Stimulated activated memory B cell treated with anti-CD40 and anti-IgM and Interleukin-4, amounts not matched to agents 10 μg/mL and 1 μg/mL and 100 μg/mL, for 72 hours (primary cell): ENCODE measurements at places on chromosomes 6 and 20.

GRCh38 chr20:13777171-13777601 lies 7.5 kb downstream of the ESF1 start:
- peaks cover 41% of the 10 kb centered on the region for H3K4me1 ChIP-seq
- H3K27ac ChIP-seq: peak overlapping the region; percentile 60
- no peak overlapping the region for H3K4me3 ChIP-seq
- peak; percentile 74 for ATAC-seq
- peaks cover 62% of the 10 kb centered on the region for H3K36me3 ChIP-seq
- H3K27me3 ChIP-seq: no peaks in the 10 kb centered on the region

DNA sequence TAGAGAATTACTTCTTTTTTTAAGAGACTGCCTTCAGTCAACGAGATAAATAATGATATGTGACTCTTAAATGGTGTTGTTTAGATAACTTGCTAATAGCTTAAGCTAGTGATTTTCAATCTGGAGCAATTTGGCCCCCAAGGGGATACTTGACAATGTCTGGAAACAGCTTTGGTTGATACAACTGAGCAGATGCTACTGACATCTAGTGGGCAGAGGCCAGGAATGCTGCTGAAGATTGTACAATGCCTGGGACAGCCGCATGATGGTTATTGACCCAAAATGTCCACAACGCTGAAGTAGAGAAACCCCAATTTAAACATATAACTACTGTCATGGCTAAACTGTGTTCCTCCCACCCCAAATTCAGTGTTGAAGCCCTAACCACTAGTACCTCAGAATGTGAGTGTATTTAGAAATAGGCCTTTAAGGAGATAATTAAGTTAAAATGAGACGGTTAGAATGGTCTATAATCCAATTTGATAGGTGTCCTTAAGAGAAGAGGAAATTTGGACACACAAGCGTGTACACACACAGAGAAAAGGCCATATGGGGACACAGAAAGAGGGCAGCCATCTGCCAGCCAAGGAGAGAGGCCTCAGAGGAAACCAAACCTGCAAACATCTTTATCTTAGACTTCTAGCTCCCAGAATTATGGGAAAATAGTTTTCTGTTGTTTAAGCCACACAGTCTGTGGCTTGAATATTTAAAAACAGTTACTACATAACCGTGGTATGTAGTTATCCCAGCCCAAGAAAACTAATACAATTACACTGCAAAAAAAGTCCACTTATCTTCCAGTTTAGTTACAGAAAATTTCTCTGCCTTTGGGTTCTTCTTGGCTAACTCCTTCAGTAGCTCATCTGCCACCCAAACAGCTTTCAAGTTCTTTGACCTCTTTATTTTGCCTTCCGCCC lies 22.2 kb downstream of the RWDD2A start:
- H3K36me3 ChIP-seq: no peaks in the 10 kb centered on the region
- peak; percentile 85 for ATAC-seq
- no peaks in the 10 kb centered on the region for H3K4me1 ChIP-seq
- H3K27ac ChIP-seq: no peak overlapping the region

GRCh38 chr20:63090682-63091571 lies 84.2 kb upstream of the BHLHE23 start:
- H3K4me3 ChIP-seq: no peak overlapping the region
- peaks cover 45% of the 10 kb centered on the region for H3K27me3 ChIP-seq
- no peaks in the 10 kb centered on the region for H3K36me3 ChIP-seq
- no peaks in the 10 kb centered on the region for H3K4me1 ChIP-seq
- no peak overlapping the region for H3K27ac ChIP-seq
- no peak for ATAC-seq

GRCh38 chr6:93120154-93120742 lies 299.1 kb downstream of the EPHA7 start:
- no peaks in the 10 kb centered on the region for H3K36me3 ChIP-seq
- no peaks in the 10 kb centered on the region for H3K4me1 ChIP-seq
- ATAC-seq: no peak

DNA sequence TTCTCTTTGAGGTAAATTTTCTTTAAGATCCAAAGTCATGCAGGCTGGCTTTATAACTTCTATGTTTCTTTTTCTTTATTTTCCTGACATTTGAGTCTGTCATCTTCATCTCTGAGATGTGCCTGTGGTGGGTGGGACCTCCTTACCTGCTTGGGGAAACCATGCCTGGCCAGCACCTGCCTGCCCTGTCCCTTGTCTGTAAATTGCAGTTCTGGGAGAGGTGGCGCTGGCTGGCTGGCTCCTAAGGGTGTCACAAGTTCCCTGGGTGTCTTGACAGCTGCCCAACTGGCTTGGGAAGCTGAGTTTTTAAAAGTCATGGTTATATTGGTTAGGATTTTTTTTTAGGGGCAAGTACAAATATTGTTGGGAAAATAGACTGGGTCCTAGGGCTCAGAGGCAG lies 36.3 kb downstream of the SCAND1 start:
- H3K27ac ChIP-seq: peak overlapping the region; percentile 18
- H3K4me1 ChIP-seq: no peaks in the 10 kb centered on the region
- no peak for ATAC-seq
- no peak overlapping the region for H3K4me3 ChIP-seq
- no peaks in the 10 kb centered on the region for H3K27me3 ChIP-seq
- H3K36me3 ChIP-seq: peaks cover 49% of the 10 kb centered on the region

GRCh38 chr20:15061955-15062354 lies 724.5 kb upstream of the FLRT3 start:
- H3K4me1 ChIP-seq: no peaks in the 10 kb centered on the region
- H3K4me3 ChIP-seq: no peak overlapping the region
- no peak for ATAC-seq
- H3K27me3 ChIP-seq: no peaks in the 10 kb centered on the region

- H3K4me3 ChIP-seq: no peak overlapping the region
- no peaks in the 10 kb centered on the region for H3K36me3 ChIP-seq
- peaks cover 17% of the 10 kb centered on the region for H3K27me3 ChIP-seq
- ATAC-seq: no peak
Observed at GRCh38 chr6:46985943-46986342, 56.2 kb downstream of the ADGRF1 start.
